Activated CD4-positive, alpha-beta T cell treated with anti-CD3 and anti-CD28 coated beads for 36 hours (primary cell): ENCODE measurements at places on chromosomes 6 and 20.

GRCh38 chr20:10323729-10324128 lies 105.1 kb downstream of the SNAP25 start:
- DNase-seq, result no peak

DNA sequence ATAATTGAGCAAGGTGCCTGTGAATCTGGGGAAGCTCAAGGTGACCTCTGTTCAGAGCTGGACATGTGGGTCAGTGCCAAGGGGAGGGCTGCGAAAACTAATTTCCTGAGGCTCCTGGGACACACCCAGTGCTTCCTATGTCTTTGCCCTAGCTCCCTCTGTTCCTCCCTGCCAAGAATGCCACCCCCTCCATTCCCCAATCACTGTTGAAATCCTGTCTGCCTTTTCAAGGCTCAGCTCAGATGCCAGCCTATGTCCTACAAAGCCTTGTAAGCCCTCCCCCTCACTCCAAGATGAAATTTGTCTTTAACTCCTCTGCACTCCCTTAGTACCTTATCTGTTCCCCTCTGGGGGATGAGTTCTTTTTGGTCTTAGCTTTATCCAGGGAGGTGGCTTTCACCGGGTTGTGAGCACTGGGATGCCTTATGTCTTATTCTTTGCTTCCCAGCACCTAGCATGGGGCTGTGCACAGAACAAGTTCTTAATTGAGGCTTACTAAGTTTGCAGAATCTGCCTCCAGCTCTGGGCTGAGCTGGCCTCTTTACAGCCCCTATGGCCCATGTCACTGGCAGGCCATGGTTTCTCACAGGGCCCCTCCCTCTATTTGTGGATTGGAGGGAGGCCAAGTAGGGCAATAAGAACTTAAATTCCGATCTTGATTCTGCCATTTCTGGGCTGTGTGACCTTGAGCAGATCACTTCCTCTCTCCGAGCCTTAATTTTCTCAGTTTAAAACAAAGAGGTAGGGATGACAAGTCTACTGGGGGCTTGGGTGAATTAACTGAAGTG lies 51.5 kb upstream of the EPB41L1 start:
- no peak for DNase-seq

DNA sequence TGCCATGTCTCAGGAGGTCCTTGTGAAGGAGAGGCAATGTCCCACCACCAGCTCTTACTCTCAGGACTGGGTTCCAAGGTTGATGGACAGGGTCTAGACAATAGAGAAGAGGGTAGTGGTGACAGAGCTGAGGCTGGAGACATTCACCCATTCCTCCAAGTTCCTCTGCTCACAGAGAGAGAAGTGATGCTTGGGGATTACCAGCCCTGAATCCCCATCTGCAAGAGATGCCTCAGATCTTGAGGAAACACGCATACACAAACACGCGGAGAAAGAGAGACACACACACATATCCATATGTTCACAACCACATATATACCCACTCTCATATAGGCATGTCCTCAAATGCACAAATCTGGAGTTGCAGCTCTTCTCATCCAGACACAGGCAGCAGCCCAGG lies 15.2 kb upstream of the CD83 start:
- DNase-seq, result no peak

GRCh38 chr20:11652128-11652527 lies 265.6 kb upstream of the BTBD3 start:
- no peak for DNase-seq

- no peak for DNase-seq
These were observed 83.0 kb downstream of the CD164 start for GRCh38 chr6:109299265-109299607.

DNA sequence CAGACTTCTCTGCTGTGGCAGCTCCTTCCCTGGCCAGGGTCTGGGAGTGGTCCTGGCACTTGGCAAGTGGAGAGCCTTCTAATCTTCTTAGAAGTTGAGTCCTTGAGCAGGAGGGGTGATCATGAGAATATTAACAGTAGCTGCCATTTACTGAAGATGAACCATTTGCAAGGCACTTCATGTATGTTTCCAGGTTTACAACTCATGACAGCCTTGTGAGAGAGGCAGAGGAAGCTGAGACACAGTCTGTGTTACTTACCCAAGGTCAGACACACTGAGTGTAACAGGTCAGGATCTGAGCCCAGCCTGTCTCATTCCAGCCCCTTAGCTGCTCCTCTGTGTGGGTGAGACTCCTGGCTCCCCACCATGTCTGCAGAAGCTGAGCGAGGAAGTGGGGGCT lies 45.5 kb upstream of the SRF start:
- DNase-seq, result no peak

DNA sequence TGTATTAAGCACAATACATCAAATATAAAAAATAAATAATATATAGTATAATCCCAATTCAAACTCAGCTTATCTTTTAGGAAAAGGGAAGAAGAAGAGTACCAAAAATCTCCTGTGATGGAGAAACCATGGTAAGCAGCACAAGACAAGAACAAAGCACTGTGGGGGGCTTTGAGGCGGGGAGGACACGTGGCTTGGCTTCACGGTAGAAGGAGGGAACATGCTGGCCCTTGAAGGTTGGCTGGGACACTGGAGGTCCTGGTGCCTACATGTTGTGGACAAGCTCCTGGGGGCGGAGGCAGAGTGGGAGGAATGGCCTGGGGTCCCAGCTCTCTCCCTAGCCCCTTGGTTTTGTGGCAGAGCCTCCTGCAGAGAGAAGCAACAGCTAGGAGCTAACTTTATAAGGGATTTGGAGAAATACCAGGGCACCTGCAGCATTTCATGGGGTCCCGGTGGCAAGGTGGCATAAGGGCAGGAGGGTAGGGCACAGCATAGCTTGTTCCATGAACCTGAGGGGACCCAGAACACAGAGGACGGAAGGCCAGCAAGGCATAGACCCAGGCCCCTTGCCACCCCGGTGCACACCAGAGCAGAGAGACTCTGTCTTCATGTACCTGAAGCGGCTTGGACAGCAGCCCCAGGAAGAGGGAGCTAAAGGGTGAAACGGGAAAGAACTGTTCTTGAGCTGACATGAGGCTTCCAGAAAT lies 72.0 kb downstream of the LY86 start:
- no peak for DNase-seq

DNA sequence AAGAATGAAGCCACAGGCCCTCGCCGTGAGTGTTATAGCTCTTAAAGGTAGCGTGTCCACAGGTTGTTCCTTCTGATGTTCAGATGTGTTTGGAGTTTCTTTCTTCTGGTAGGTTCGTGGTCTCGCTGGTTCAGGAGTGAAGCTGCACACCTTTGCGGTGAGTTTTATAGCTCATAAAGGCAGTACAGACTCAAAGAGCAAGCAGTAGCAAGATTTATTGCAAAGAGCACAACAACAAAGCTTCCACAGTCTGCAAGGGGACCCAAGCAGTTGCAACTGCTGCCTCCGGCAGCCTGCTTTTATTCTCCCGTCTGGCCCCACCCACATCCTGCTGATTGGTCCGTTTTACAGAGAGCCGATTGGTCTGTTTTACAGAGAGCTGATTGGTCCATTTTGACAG lies 5.2 kb downstream of the HIVEP1 start:
- peak; percentile 53 for DNase-seq

DNA sequence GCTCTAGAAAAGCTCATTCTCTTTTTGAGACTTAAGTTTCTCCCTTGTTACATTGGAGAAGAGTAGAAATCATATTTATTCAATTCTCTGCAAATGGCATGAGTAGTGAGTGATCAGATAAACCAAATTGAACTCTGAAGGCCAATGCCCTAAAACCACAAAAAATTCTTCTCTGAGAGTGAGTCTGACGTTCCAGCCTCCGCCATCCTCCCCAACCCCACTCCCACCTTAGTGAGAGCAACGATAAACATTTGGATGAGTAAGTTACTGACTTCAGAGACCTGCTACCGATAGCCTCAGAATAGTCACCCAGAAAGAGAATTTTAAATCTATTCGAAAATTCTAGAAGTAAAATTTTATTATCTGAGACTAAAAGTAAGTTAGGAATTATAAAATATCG lies 94.6 kb downstream of the TFAP2A start:
- no peak for DNase-seq

DNA sequence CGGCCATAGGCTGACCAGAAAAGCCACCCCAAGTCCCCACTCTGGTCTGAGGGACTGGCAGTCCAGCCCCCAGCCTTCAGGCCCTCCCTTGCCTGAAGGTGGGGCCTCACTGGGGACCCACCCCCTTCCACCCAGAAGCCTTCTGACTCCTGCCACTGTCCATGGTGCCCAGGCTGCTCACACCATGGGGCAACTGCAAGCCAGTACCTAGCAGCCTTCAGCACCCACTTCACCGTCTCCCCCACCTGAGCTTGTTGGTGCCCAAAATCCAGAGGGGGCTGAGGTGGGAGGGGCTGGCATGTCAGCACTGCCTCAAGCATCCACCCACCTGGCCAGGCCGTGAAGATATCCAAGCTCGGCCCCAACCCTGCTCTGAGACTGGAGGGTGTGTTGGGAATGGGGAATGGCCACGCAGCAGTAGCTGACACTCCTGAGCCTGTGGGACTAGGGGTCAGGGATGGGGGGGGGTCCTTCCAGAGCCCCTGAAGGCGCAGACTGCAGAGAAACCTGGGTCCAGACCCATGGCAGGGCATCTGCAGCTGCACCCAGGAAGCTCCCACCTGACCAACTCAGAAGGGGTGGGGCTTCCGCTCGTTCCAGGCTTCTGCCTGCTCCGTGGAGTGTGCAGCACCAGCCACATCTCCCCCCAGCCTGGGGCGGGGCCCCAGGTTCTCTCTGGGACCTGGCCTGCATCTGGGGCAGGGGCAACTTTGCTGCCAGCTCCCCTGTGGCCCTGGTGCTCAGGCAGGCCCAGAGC lies 942.1 kb upstream of the EPHA7 start:
- no peak for DNase-seq

- no peak for DNase-seq
These were observed 2.7 kb upstream of the DLL1 start for GRCh38 chr6:170293341-170294231.

- no peak for DNase-seq
These were observed 93.7 kb downstream of the TIAM2 start for GRCh38 chr6:155088856-155089255.

DNA sequence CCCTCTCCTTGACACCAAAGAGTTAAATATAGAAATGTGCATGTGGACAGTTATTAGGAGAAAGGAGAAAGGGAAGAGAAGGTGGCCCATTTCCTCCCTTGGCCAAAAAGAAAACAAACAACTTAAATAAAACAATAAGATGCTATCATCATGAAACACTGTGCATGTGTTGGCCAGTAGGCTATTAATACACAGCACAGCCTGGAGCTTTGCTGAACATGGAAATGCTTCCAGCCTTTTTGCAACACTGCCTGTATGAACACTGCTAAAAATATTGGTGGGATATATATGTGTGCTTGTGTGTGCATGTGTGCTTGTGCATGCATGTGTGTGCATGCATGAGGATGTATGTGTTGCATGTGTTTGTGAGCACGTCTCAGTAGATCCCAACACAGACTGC lies 100.4 kb downstream of the LY86 start:
- DNase-seq, result no peak

DNA sequence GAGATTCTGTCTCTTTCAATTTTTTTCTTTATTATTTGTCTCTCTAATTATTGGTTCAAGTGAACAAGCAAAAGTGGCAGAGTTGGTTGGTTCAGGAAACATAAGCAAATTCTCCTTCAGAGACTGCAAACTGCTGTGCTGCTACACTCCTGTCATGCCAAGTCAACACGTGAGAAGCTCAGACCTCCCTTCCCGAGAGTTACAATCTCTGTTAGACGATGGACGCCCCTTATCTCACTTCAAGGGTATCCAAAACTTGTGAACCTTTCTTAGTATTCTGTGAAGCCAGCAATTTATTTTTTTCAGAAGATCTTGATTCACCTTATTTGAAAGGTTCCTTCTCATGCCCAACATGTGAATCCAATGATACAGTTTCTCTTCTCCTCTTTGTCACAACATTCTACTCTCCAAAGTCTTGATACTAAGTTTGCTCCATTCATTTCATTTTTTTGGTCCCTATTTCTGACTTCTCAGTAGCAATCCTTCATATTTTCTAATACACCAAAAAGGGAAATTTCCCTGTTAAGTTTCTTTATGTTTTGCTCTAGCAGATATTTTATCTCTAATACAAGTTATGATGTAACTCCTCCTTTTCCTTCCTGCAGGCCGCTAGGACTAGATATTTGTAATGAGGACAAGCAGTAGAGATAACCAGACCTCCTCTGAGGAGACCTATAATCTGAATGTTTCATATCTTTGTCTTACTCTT lies 448.8 kb upstream of the CITED2 start:
- DNase-seq, result no peak

DNA sequence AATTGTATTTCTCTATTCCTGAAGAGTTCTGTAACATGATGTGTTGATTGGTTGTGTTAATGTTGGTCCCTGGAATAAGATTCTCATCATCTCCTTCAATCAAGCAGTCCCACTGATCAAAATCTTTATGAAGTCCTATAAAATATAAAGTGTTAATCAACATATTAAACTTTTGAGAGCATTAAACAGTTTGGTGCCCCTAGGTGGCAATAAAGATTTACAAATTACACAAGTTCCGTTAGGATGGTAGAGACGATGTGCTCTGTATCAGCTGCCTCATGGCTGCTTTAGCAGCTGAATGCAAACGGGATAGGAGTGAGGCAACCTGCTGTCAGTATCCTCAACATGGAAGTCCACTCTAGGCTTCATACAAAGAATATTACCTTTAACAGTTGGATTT lies 16.9 kb downstream of the TDRD6 start:
- no peak for DNase-seq

DNA sequence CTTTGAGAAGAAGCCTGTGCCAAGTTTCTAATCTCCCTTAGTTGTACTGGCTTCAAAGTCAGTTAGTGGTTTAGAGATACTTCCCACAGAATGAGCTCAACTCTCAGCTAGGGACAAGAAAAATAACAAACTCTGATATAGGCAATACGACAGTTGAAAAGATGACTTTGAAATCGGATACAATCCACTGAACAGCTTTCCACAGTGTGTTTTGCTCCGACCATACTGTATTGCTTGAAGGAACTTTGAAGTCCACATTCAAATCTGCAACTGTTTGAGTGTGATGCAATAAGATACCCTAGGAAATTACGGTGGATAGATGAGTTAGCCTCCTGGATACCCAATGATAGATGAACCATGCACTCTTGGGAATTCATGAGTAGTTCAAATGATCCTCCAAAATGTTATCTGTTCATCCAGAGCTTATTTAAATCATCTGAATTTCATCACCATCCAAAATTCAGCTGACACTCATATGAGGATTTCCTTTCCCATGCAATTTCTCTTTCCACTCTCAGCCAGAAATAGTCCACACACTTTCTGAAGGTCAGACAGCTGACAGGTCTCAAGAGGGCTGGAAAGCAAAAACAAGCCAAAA lies 443.8 kb downstream of the HAO1 start:
- DNase-seq, result no peak

DNA sequence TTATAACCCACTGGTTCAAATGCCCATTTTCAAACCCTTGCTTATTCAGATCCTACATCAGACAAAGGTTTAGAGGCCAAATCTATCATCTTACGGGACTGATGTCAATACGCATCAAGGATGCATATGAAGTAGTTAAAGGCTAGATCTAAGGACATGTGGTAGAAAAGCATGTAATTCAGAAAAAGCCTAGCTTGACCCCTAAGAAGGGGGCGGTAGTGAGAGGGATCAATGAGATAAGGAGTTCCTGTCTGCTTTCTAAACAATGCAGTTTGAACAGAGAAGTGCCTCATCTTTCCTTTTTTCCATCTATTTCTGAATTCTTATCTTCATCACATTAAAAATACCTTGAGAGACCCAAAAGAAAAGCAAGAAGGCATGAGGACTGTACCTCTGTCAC lies 237.7 kb downstream of the ARHGAP18 start:
- DNase-seq, result no peak
